PC-3 (cell line): ENCODE measurements at places on chromosomes 2 and 18. TPM values are rescaled to one million over a fixed set of nuclear protein-coding genes. Genes with fewer than 3 reads are reported as not detected.
A peak's percentile ranks its signal among the peaks of the same experiment; 100 is the strongest.

M1AP gene
- not detected in 2 replicates for total RNA-seq

DNA sequence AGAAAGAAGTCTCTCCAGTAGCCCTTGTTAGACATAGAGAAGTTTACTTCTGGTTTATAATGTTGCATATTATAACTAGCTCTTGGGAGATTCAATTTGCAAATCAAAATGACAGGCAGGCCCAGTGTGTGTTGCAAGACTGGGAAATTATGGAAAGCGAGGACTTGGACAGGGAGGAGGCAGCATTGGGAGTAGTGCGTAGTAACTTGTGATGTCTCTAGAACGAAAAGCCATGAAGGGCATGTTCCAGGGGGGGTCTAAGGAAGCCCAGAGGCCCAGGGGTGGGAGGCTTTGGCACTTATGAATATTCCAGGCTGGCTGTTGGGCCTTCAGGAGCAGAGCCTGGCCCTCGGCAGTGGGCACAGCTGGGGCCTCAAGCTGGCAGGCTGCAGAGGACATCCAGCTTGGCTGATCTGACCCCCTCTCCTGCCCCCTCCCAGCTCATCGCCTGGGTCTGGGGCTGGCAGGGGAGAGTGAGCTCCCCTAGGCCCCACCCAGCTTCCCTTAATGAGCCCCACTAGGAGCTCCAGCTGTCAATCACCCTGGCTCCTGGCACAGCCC is 55.3 kb upstream of the TCF7L1 start:
- H3K4me1 ChIP-seq = no peaks in the 10 kb centered on the region
- no peak overlapping the region for H3K27ac ChIP-seq
- H3K36me3 ChIP-seq = no peaks in the 10 kb centered on the region
- DNase-seq = no peak
- no peaks in the 10 kb centered on the region for H3K27me3 ChIP-seq

- H3K4me1 ChIP-seq = peaks cover 9% of the 10 kb centered on the region
- peak; percentile 48 for DNase-seq
- H3K27me3 ChIP-seq = no peaks in the 10 kb centered on the region
- no peak overlapping the region for H3K4me3 ChIP-seq
- H3K27ac ChIP-seq = no peak overlapping the region
- no peaks in the 10 kb centered on the region for H3K36me3 ChIP-seq
These were observed 92.2 kb upstream of the TGFA start for GRCh38 chr2:70645733-70646419.

DNA sequence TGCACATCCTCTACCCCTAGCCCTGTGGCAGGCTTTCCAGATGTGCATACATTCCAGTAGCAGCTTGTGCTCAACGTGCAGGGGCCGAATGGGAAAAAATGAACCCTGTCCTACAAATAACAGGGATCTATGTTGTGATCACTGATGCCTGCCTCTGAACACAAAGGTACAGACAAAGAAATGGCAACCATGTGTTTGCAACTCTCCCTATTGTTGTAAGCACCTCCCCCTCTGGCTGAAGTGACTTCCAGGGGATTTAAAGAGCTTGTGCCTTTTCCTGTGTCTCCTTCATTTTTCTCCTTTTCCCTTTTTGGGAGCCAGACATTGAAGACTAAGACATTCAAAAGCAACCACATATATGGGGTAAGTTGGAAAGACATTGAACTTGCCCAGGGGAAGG is 21.6 kb downstream of the ARHGAP25 start:
- H3K27me3 ChIP-seq = peaks cover 29% of the 10 kb centered on the region; the same call in 1 of the 2 replicates
- H3K4me3 ChIP-seq = no peak overlapping the region
- H3K4me1 ChIP-seq = no peaks in the 10 kb centered on the region
- DNase-seq = no peak
- no peak overlapping the region for H3K27ac ChIP-seq
- H3K36me3 ChIP-seq = no peaks in the 10 kb centered on the region

- H3K36me3 ChIP-seq = no peaks in the 10 kb centered on the region
- no peak overlapping the region for H3K4me3 ChIP-seq
- peaks cover 7% of the 10 kb centered on the region; the same call in 1 of the 2 replicates for H3K4me1 ChIP-seq
- DNase-seq = no peak
These were observed 9.7 kb downstream of the SIGLEC15 start for GRCh38 chr18:45835057-45835636.

- no peaks in the 10 kb centered on the region for H3K36me3 ChIP-seq
- H3K27ac ChIP-seq = no peak overlapping the region
- H3K4me3 ChIP-seq = no peak overlapping the region
- no peaks in the 10 kb centered on the region for H3K27me3 ChIP-seq
- peaks cover 5% of the 10 kb centered on the region; the same call in 1 of the 2 replicates for H3K4me1 ChIP-seq
- no peak for DNase-seq
These were observed 87.7 kb downstream of the TMEM18 start for GRCh38 chr2:589281-590130.

GRCh38 chr2:70132244-70133126 is 45.2 kb downstream of the PCBP1 start:
- H3K4me3 ChIP-seq = peak overlapping the region; percentile 62
- no peaks in the 10 kb centered on the region for H3K27me3 ChIP-seq
- peak; percentile 52 for DNase-seq
- peak overlapping the region; percentile 67 for H3K27ac ChIP-seq
- H3K36me3 ChIP-seq = no peaks in the 10 kb centered on the region
- peaks cover 39% of the 10 kb centered on the region for H3K4me1 ChIP-seq

DNA sequence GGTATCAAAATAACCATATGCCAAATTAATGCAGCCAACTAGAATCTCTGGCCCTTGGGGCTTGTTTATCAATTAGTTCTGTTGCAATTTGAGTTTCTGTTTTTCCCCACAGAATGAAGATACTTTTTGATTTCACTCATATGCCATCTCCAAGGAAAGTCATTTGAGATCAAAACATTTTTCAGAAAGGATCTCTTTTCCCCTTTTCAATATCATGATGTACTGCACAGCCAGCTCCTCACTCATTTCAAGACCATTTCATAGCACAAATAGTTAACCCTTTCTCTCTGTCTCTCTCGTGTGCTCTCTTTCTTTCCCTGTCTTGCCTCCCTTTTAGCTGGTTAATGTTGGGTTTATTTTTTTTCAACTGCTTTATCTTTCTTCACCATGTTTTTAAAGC is 387.3 kb downstream of the STK39 start:
- no peak overlapping the region for H3K27ac ChIP-seq
- H3K4me1 ChIP-seq = peaks cover 11% of the 10 kb centered on the region; the same call in 1 of the 2 replicates
- no peak overlapping the region for H3K4me3 ChIP-seq
- H3K36me3 ChIP-seq = no peaks in the 10 kb centered on the region

- no peak overlapping the region for H3K27ac ChIP-seq
- no peaks in the 10 kb centered on the region for H3K36me3 ChIP-seq
- no peak overlapping the region for H3K4me3 ChIP-seq
- no peaks in the 10 kb centered on the region for H3K27me3 ChIP-seq
- no peaks in the 10 kb centered on the region for H3K4me1 ChIP-seq
These were observed 108.6 kb downstream of the C1D start for GRCh38 chr2:67954093-67954748.

GRCh38 chr18:56505293-56505692 is 133.1 kb downstream of the TXNL1 start:
- no peak overlapping the region for H3K27ac ChIP-seq
- DNase-seq = no peak
- H3K36me3 ChIP-seq = no peaks in the 10 kb centered on the region
- H3K27me3 ChIP-seq = no peaks in the 10 kb centered on the region; the same call in 1 of the 2 replicates
- H3K4me3 ChIP-seq = no peak overlapping the region

DNA sequence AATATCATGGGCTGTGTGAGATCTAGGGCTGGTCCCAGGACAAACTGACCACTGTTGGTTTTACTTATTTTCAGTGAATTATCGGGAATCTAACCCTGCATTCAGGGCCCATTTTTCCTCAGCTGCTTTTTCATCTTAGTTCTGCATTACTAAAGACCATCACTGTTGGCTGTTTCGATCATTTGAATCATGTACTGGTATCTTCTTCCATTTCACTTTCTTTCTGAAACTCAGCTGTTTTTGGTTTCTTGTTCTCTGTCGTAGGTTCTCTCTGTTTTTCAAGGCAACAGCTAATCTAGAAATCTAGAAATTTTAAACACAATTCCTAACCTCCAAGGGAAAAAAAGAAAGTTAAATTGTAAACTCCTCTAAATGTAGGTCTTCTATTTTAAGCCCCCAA is 159.9 kb upstream of the SESTD1 start:
- DNase-seq = no peak
- no peak overlapping the region for H3K4me3 ChIP-seq
- no peak overlapping the region for H3K27ac ChIP-seq
- no peaks in the 10 kb centered on the region for H3K4me1 ChIP-seq
- no peaks in the 10 kb centered on the region for H3K36me3 ChIP-seq

ANKRD30BL gene
- total RNA-seq = not detected in 2 replicates
